ENCODE measurements at places on chromosomes 12 and 14.

GRCh38 chr14:89641495-89642175 lies 224.6 kb upstream of the FOXN3 start:
- no peak for DNase-seq

DNA sequence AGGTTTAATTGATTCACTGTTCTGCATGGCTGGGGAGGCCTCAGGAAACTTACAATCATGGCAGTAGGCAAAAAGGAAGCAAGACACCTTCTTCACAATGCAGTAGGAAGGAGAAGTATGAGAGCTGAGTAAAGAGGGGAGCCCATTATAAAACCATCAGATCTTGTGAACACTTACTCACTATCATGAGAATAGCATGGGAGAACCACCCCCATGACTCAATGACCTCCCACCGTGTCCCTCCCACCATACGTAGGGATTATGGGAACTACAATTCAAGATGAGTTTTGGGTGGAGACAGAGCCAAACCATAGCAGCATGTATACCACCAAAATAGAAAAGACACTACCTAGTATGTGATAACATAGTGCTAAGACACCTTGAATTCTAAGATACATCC lies 2.9 kb upstream of the HMGA2 start:
- no peak for DNase-seq

DNA sequence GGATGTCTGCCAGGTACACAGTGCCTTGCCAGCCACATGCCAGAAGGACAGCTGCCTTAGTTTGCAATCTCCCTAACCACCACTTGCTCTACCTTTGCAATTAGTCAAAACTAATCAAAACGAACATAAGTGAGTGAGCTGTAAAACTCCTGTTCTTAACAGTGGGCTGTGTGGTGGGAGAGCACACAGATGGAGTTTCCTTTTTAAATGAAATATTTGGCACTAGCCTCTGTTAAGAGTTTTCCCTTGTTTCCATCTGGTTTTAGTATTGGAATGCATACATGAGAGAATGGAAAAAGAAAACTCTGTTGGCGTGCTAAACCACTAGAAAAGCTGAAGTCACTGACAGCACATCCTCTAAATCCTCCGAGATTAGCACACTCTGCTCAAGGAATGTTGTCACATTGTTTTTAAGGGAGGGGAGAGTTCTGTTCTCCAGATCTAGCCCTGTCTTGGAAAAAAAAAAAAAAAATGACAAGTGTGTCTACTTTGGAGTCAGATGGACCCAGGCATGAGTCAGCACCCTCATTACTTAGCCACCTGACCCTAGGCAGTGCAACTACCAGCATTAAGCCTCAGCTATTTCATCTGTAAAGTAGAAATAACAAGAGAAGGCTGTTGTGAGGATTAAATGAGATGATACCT lies 83.9 kb downstream of the STXBP6 start:
- no peak for DNase-seq

DNA sequence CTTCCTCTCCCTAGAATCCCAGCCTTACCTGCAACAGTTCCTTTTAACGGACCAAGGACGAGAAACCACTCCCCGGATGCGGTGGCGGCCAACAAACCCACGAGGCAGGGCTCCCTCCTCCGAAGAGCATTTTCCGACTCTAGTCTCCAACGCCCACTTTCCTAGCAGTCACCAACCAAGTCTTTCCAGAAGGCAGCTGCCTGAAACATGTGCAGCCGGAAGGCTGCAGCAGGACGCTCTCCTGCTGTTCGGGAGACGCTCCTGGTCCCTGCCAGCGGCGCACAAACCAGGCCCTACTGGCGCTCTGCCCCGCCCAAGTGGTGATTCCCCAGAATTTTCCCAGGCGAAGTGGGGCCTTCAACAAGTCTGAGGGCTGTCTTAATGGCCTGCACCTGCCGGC lies 21.1 kb upstream of the ADAM20 start:
- no peak for DNase-seq

DNA sequence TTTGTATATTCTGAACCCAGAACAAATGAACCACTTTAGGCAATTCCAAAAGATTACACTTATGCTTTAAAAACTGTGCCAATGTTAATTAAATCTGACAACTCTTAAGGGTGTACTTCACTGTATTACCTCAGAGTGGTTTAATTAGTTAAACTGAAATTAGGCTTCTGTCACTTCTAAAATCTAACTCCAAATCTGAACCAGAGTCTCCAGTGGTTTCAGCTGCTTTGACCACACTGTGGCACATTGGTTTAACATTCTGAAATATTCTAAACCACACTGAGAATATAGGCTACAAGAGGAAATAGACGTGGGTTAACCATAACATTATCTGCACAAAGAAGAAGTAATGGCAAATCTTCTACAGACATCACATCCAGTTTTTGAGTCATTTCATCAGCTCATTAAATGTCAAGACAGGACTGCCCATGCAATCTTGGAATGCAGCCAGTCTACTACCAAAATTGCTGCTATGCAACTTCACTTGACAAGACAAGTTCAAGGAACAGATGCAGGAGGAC lies 94.8 kb downstream of the LRP6 start:
- no peak for DNase-seq

- DNase-seq: no peak
Observed at GRCh38 chr12:4431866-4432265, 13.7 kb downstream of the FGF6 start.

GRCh38 chr14:82850576-82850975 lies 1316.9 kb upstream of the SEL1L start:
- no peak for DNase-seq

DNA sequence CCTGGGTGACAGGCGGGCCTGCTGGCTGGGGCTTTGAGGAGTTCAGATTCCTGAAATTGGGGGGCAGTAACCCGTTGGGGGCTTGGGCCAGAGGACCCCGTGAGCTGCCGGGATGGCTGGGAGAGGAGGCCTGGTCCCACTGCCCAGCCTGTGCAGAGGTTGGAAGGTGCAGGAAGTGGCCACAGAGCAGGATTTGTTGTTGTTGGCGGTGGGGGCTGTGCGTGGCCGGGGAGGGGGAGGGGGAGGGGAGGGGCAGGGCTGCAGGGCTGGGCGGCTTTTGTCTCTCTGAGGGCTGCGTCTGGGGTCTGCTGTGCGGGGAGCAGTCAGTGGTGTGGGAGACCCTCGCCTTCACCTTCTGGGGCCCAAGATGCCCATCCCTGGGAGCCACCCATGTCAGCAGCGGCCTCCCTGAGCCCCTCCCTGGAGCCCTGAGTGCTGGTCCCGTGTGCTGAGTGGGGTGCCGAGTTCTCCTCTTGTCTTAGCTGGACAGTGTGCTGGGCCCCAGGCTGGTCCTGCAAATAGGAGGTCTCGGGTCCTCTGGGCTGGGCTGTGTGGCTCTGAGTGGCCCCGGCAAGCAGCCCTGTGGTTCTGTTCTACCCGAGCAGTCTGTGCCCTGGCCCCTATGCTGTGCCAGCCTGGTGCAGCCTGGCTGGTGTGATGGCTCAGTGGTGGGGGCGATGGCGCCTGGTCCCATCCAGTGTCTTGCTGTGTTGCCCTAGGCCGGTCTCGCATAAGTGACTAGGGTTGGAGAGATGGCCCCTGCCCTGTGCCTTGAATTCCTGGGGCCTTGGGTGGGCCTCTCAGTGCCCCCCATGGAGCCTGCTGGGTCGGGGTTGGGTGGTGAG lies 10.3 kb downstream of the KIF26A start:
- no peak for DNase-seq

DNA sequence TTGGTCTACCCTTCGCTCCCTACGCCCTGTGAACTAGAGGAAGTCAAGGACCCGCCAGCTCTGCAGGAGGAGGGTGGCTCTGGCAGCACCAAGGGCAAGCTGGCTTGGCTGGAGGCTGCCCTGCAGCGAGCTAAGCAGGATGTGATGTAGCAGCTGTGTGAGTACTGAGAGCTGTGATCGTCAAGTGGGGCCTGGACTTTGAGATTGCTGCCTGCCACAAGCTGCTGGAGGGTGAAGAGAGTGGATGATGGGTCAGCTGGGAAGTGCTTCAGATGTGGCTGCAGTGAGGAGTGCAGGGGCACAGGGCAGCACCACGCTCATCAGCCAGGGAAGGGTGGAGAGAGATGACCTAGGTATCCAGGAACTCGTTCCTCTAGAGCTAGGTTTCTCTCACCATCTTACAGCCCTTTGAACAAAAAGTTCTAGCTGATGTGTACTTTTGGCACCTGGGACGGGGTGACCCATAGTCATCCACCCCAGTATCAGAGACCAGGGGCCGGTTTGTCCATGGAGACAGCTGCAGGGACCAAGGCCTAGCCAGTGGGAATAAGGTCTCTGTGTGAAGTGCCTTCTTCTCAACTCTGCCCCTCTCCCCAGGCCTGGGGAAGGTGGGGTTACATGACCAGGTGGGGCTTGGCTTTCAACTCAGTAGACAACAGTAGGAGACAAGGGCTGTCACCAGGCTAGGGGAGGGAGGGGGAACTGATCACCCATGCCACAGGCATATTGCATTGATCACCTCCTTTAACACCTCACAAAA lies 3.2 kb downstream of the KRT86 start:
- DNase-seq: peak; percentile 74

DNA sequence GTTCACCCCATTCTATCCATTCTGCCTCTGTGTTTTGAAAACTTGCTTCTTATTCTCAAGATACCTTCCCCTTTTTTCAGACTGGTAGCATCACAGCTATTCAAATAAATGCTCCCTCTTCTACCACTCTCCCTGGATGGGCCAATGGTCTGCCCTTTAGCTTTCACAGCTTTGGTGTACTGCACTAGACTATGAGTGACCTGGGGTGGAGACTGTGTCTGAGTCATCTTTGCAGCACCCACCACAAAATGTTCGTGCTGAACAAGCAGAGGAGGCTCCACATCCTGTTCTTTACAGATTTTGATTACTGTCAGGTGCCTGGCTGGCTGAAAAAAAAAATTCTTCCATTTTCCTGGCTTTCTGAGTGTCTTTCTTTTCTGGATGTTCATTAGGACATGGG lies 1104.1 kb upstream of the TMEM132C start:
- DNase-seq: no peak

- no peak for DNase-seq
Observed at GRCh38 chr14:90489916-90490719, 93.3 kb downstream of the CALM1 start.

DNA sequence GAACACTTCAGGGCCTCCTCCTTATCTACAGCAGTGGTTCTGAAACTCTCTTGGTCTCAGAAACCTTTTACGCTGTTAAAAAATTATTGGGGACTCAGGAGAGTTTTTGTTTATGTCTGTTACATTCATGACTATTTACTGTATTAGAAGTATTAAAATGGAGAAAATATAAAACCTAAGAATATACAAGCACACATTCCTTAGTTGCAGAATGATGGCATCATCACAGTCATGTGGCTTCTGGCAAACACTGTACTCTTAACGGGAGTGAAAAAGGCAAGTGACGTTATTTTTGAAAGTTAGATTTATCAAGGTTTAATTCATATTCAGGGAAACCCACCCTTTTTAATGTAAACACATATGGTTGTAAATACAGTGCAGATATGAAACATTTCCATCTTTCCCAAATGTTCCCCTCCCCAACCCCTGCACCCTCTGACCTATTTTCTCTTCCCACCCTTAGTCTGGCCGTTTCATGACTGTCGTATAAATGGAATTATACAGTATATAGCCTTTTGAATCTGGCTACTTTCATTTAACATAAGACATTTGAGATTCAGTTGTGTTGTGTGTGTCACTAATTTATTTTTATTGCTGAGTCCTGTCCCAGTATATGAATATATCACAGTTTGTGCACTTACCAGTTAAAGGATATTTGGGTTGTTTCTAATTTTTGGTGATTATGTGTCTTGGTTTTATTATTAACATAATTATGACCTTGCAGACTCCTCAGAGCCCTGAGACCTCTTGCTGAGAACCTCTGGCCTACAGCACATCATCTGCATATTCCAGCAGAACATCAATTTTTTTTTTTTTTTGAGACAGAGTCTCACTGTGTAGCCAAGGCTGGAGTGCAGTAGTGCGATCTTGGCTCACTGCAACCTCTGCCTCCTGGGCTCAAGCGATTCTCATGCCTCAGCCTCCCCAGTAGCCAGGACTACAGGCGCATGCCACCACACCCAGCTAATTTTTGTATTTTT lies 457.0 kb downstream of the PCNX1 start:
- DNase-seq: no peak

- no peak for DNase-seq
Observed at GRCh38 chr12:89951694-89952060, 243.0 kb upstream of the ATP2B1 start.
